ENCODE measurements at places on chromosomes 2 and 18. TPM values are rescaled to one million over a fixed set of nuclear protein-coding genes. Genes with fewer than 3 reads are reported as not detected.

- no peak overlapping the region for H3K27ac ChIP-seq
- no peak overlapping the region for H3K4me3 ChIP-seq
- peaks cover 12% of the 10 kb centered on the region for H3K4me1 ChIP-seq
- peak; percentile 88 for DNase-seq
Observed at GRCh38 chr2:235511187-235511661, 17.4 kb downstream of the AGAP1 start.

DNA sequence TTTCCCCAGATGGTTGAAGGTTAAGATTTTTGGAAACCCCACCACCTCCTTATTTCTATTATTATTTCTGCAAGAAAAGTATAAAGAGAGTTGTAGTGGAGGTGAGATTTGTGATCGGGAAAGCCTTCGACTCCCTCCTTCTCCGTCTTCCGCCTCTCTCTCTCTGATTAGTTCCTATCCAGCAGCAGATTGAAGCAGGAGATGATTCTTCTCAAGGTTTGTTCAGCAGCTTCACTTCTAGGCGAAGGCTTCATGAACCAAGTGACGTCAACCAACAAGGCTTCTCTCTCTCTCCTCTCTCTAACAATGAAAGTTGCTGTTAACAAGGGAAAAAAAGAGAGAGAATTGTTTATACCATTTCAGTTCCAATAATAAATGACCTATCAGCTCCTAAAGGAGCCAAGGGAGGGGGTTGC, at the start of gene BAZ2B:
Gene BAZ2B (minus strand): TSS at position 263 of the 416 bp plus-strand sequence. CDS start 137,829 bp downstream, outside the sequence.
- no peaks in the 10 kb centered on the region for H3K27me3 ChIP-seq
- peak; percentile 89 for DNase-seq
- peak within 1 kb of the TSS; percentile 98 for H3K27ac ChIP-seq

DNA sequence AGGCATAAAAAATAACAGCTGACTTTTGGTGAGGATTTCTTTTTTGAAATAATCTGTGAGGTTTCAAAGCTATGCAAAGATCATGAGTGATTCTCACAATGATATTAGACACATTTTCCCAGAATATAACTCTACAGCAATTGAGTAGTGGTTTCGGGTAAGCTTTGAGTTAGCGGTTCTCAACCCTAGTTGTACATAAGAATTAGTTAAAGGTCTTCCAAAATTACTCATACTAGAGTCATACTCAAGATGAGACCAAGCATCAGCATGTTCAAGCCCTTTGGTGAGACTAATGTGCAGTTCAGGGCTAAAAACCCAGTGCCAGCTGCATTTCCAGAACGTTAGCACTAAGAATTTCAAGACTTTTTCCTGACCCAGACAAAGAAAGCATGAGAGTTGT, 31.1 kb downstream of the DSG4 start:
- H3K27me3 ChIP-seq = peaks cover 5% of the 10 kb centered on the region
- no peak for DNase-seq
- H3K4me1 ChIP-seq = no peaks in the 10 kb centered on the region

- no peaks in the 10 kb centered on the region for H3K4me1 ChIP-seq
- DNase-seq = peak; percentile 39
- H3K4me3 ChIP-seq = no peak overlapping the region
- no peaks in the 10 kb centered on the region for H3K36me3 ChIP-seq
- H3K27ac ChIP-seq = no peak overlapping the region
Observed at GRCh38 chr2:48569433-48569832, 39.5 kb downstream of the STON1 start.

DNA sequence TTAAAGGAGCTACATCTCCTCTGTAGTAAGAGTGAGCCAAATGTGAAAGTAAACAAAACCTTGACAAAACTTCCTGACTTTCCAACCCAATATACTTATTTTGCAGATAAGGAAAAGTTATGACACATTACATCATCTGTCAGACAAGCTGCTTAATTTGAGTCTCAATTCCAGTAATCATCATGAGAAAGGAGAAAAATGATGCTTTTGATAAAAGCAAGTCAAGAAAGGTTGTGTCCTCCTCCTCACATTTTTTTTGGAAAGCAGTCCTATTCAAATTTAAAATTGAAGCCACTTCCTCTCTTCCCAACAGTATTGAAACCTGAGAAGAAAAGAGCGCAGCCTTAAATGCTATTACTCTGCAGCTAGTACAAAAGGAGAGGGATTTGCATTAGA, 519.6 kb downstream of the LRP1B start:
- H3K27ac ChIP-seq = peak overlapping the region; percentile 1
- no peaks in the 10 kb centered on the region for H3K27me3 ChIP-seq
- peaks cover 21% of the 10 kb centered on the region for H3K4me1 ChIP-seq
- peak overlapping the region; percentile 30 for H3K4me3 ChIP-seq
- H3K36me3 ChIP-seq = no peaks in the 10 kb centered on the region

GRCh38 chr2:219851801-219852481, 224.5 kb downstream of the SLC4A3 start:
- no peak overlapping the region for H3K27ac ChIP-seq
- H3K4me3 ChIP-seq = peak overlapping the region; percentile 28
- no peaks in the 10 kb centered on the region for H3K27me3 ChIP-seq
- no peaks in the 10 kb centered on the region for H3K4me1 ChIP-seq

- H3K36me3 ChIP-seq = no peaks in the 10 kb centered on the region
- no peaks in the 10 kb centered on the region for H3K4me1 ChIP-seq
- no peaks in the 10 kb centered on the region for H3K27me3 ChIP-seq
- no peak overlapping the region for H3K27ac ChIP-seq
- no peak overlapping the region for H3K4me3 ChIP-seq
Observed at GRCh38 chr2:233964581-233964980, 47.4 kb downstream of the TRPM8 start.

- DNase-seq = no peak
- no peak overlapping the region for H3K27ac ChIP-seq
- H3K4me1 ChIP-seq = peaks cover 4% of the 10 kb centered on the region
- H3K27me3 ChIP-seq = no peaks in the 10 kb centered on the region
Observed at GRCh38 chr2:227401550-227401949, 13.8 kb upstream of the SCYGR1 start.

- H3K27ac ChIP-seq = no peak overlapping the region
- no peaks in the 10 kb centered on the region for H3K36me3 ChIP-seq
- H3K4me3 ChIP-seq = no peak overlapping the region
- H3K4me1 ChIP-seq = no peaks in the 10 kb centered on the region
Observed at GRCh38 chr18:3851159-3851558, 401.2 kb downstream of the TGIF1 start.

DNA sequence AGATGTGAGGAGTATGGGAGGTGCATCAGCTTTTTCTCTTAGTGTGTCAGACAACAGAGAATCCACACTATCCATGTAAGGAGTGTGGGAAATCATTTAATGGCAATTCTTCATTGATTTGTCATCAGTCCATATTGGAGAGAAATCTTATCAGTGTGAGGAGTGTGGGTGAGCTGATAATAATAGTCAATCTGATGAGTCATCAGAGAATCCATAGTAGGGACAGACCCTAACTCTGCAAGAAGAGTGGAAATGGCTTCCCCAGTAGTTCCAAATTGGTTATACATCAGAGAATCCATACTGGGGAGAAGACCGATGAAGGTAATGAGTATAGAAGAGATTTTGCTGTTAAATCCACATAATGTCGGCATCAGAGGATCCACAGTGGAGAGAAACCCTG, 150.5 kb upstream of the THUMPD2 start:
- no peaks in the 10 kb centered on the region for H3K36me3 ChIP-seq
- no peak for DNase-seq
- H3K4me1 ChIP-seq = no peaks in the 10 kb centered on the region
- no peaks in the 10 kb centered on the region for H3K27me3 ChIP-seq
- no peak overlapping the region for H3K27ac ChIP-seq

DNA sequence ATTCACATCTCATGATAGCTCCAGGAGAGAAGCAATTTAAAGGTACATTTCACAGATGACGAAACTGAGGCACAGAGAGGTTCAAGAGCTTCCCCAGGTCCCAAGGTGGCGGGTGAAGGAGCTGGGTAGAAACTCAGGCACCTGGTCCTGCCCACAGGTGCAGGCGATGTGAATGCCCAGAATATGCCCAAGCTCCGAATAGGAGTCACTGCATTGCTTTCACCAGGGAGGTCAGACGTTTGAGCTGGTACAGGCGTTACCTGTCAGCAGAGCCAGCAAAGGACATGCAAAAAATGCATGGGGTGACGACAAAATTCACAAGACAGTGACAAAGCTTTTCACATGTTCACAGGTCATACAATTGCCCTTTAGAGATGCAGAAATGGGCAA, 247.9 kb downstream of the HDAC4 start:
- no peaks in the 10 kb centered on the region for H3K27me3 ChIP-seq
- no peaks in the 10 kb centered on the region for H3K36me3 ChIP-seq
- no peak for DNase-seq
- H3K4me3 ChIP-seq = no peak overlapping the region
- H3K27ac ChIP-seq = no peak overlapping the region
- no peaks in the 10 kb centered on the region for H3K4me1 ChIP-seq

DNA sequence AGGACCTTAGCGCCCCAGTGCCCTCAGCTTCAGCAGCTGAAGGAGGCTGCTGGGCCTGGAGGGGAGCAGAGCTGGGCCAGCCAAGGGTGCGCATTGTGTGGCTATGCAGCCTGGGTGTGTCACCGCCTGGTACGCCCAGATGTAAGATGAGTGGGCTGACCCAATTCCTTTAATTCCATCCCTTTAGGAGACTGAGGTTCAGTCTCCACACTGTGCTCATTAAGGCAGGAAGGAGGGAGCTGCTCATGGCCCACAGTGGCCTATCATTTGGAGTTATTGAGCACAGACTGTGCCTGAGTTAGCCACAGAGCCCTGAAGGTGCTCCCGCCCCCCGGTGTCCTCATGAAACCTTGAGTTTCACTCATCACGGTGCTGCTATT, 194.1 kb upstream of the GLI2 start:
- DNase-seq = no peak
- no peak overlapping the region for H3K4me3 ChIP-seq
- H3K4me1 ChIP-seq = peaks cover 26% of the 10 kb centered on the region
- peaks cover 10% of the 10 kb centered on the region for H3K27me3 ChIP-seq
- no peak overlapping the region for H3K27ac ChIP-seq

GRCh38 chr18:56458770-56459712, 179.4 kb downstream of the TXNL1 start:
- no peaks in the 10 kb centered on the region for H3K27me3 ChIP-seq
- H3K4me3 ChIP-seq = no peak overlapping the region
- H3K36me3 ChIP-seq = no peaks in the 10 kb centered on the region

- H3K36me3 ChIP-seq = peaks cover 17% of the 10 kb centered on the region
- DNase-seq = no peak
- H3K4me1 ChIP-seq = no peaks in the 10 kb centered on the region
- no peaks in the 10 kb centered on the region for H3K27me3 ChIP-seq
- H3K4me3 ChIP-seq = no peak overlapping the region
- H3K27ac ChIP-seq = no peak overlapping the region
Observed at GRCh38 chr2:187477051-187477450, 29.0 kb upstream of the CALCRL start.

- H3K36me3 ChIP-seq = no peaks in the 10 kb centered on the region
- no peaks in the 10 kb centered on the region for H3K27me3 ChIP-seq
- no peak overlapping the region for H3K4me3 ChIP-seq
- DNase-seq = peak; percentile 2
- no peak overlapping the region for H3K27ac ChIP-seq
Observed at GRCh38 chr2:75892490-75892889, 181.8 kb upstream of the GCFC2 start.

GRCh38 chr18:77590943-77591515, 341.4 kb downstream of the GALR1 start:
- no peaks in the 10 kb centered on the region for H3K36me3 ChIP-seq
- DNase-seq = no peak
- no peaks in the 10 kb centered on the region for H3K4me1 ChIP-seq
- H3K4me3 ChIP-seq = no peak overlapping the region

- H3K4me1 ChIP-seq = no peaks in the 10 kb centered on the region
- H3K36me3 ChIP-seq = no peaks in the 10 kb centered on the region
- no peak for DNase-seq
- no peak overlapping the region for H3K27ac ChIP-seq
- H3K27me3 ChIP-seq = peaks cover 2% of the 10 kb centered on the region
- H3K4me3 ChIP-seq = no peak overlapping the region
Observed at GRCh38 chr2:177778472-177778871, 294.1 kb downstream of the PDE11A start.

DNA sequence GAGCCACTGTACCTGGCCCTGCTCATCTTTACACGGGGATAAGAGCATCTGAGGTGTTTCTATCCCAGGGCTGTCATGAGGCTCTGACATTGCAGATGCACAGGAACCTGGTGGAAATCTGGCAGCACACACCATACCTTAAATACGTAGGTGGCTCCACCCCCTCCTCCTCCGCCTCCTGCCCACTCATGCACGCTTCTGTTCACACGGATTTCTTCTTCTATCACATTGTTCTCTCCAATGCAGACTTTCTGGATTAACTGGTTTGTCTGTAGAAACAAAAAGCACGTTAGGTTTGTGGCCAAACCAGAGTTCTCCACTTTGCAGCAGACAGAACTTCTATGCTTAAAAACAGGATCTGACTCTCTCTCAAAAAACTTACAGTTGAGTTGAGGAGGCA, 118.2 kb downstream of the CLIP4 start:
- peaks cover under 1% of the 10 kb centered on the region for H3K4me1 ChIP-seq
- no peak overlapping the region for H3K4me3 ChIP-seq
- peaks cover 16% of the 10 kb centered on the region for H3K27me3 ChIP-seq

GRCh38 chr18:26757263-26758019, 108.1 kb downstream of the AQP4 start:
- no peak overlapping the region for H3K4me3 ChIP-seq
- no peak overlapping the region for H3K27ac ChIP-seq
- DNase-seq = no peak
- H3K4me1 ChIP-seq = no peaks in the 10 kb centered on the region
- no peaks in the 10 kb centered on the region for H3K36me3 ChIP-seq

- H3K36me3 ChIP-seq = no peaks in the 10 kb centered on the region
- H3K27ac ChIP-seq = no peak overlapping the region
- H3K4me3 ChIP-seq = no peak overlapping the region
Observed at GRCh38 chr2:181780047-181780651, 99.8 kb upstream of the NEUROD1 start.

- no peak overlapping the region for H3K27ac ChIP-seq
- H3K4me1 ChIP-seq = no peaks in the 10 kb centered on the region
- no peak for DNase-seq
- H3K4me3 ChIP-seq = no peak overlapping the region
Observed at GRCh38 chr2:105910497-105911238, 166.0 kb downstream of the NCK2 start.

- no peak for DNase-seq
- no peaks in the 10 kb centered on the region for H3K27me3 ChIP-seq
- no peaks in the 10 kb centered on the region for H3K36me3 ChIP-seq
Observed at GRCh38 chr2:85851253-85852151, 37.3 kb downstream of the ST3GAL5 start.

The TNFRSF11A gene
- total RNA-seq = 0.75 TPM

The SIX2 gene
- total RNA-seq = 7.4 TPM

The CHN1 gene
- 23.9 TPM for total RNA-seq

The TMEM163 gene
- total RNA-seq = 0.12 TPM

The REL gene
- 6.1 TPM for total RNA-seq

The GPR45 gene
- 0.22 TPM for total RNA-seq

The PPP1R1C gene
- 1.2 TPM for total RNA-seq

The GCG gene
- not detected for total RNA-seq

The TUBB8B gene
- total RNA-seq = not detected

The BMPR2 gene
- 93.1 TPM for total RNA-seq

The ACMSD gene
- total RNA-seq = not detected

The FAM110C gene
- total RNA-seq = 1.4 TPM
